Astrocyte of the hippocampus (primary cell): ENCODE measurements at places on chromosomes 6 and 20.
A peak's percentile ranks its signal among the peaks of the same experiment; 100 is the strongest.

DNA sequence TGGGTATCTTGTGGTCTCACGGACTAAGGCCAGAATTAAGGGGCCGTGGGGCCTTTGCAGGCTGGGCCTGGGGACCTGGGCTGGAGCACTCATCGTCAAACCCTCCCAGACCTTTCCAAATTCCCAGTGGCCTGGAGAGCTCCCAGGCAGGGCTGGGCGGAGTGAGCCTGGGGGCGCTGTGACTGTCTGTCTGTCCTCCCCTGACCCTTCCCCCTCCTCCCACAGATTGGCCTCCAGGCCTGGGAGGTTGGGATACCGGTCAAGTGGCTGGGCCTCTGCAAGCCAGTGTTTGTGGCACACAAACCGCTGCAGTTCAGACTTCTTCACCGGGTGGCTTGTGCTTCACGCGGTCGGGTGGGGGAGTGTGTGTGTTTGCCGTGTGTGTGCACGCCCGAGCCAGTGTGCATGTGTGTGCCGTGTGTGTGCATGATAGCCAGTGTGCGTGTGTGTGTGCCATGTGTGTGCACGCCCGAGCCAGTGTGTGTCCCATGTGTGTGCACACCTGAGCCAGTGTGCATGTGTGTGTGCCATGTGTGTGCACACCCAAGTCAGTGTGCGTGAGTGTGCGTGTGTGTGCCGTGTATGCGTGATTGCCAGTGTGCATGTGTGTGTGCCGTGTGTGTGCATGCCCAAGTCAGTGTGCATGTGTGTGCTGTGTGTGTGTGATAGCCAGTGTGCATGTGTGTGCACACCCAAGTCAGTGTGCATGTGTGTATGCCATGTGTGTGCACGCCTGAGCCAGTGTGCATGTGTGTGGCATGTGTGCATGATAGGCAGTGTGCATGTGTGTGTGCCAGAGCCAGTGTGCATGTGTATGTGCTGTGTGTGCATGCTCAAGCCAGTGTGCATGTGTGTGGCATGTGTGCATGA lies 6.3 kb downstream of the RBBP8NL start:
- DNase-seq, result no peak

GRCh38 chr20:3222635-3223600 lies 13.6 kb downstream of the ITPA start:
- no peak for DNase-seq

- DNase-seq, result no peak
Observed at GRCh38 chr20:46557231-46557956, 6.9 kb upstream of the OCSTAMP start.

GRCh38 chr6:4804095-4804494 lies 27.9 kb downstream of the CDYL start:
- peak; percentile 64 for DNase-seq

GRCh38 chr6:35360349-35361138 lies 18.2 kb downstream of the PPARD start:
- peak; percentile 64 for DNase-seq

DNA sequence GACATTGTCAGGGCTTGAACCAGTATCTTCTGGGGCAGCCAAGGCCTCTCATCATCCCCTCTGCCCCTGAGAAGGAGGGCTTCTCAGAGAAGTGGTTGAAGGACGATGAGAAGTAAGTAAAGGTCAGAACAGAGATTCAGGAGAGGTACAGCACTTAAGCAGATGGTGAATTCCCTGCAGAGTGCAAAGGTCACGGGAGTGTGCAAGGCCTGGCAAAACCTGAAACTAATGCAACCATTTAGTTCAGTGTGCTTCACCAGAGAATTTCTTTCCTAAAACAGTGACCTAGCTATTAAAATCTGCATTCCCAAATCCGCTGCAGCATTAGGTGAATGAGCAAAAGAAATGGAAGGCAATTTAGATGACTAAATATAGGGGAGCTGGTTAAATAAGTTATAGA lies 58.4 kb downstream of the TRERF1 start:
- no peak for DNase-seq

DNA sequence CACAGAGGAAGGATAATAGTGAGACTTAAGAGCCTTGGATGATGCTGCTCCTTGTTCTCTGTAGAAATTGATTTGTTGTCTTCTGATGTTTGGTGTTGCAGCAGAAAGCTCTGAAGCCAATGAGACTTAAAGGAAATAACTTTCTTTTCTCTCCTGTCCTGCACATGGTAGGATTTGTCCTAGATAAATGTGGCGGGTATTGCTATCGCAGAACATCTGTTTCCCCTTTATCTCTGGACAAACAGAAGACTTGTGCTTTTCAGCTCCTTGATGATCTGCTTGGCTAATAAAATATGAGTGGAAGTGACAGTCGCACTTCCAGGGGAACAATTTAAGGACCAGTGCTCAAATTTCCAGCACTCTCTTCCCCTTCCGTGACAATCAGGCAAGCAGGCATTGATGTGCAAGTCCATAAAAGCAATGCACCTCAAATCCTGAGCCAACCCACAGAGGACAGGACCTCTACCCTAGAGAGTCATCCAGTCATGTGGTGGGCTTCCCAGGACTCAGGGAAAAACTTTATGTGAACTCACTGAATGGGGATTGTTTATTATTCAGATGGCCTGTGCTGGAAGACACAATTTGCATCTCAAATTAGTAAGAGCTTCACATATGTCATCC lies 9.9 kb upstream of the NCR2 start:
- no peak for DNase-seq

GRCh38 chr6:122530440-122531046 lies 58.9 kb upstream of the SERINC1 start:
- peak; percentile 81 for DNase-seq

DNA sequence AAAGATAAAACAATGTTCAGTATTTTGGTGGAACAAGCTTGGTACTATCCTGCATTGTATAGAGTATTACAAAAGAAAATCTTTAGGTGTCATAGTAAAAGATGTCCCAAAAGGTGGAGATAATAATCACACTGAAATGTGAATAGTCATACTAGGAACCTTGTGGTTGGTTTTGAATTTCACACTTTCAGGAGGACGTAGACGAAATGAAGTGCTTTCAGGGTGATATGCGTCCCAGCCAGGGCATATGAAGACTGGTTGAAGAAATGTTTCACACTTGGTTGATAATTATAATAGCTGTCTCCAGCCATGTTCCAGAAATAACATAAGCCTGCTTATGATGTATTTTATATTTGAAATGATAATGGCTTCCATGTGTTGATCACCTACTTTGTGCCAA lies 60.4 kb downstream of the SCAND1 start:
- no peak for DNase-seq

DNA sequence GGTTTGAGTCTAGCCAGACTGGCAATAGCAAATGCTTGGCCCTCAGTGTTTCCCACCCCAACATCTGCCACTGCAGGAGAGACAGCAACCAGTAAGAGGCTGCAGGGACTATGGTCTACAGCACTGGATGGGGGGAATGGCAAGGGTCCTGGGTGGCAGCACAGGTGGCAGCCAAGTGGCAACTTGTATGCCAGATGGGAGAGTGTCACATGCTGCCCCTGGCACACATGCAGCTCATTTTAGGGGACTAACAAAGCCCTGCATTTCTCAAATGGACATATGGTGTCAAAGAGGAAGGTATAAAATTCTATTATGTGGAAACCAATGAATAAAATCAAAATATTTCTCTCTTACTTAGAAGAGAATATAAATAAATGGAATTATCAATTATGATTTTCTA lies 298.7 kb upstream of the MARCKS start:
- DNase-seq, result no peak

DNA sequence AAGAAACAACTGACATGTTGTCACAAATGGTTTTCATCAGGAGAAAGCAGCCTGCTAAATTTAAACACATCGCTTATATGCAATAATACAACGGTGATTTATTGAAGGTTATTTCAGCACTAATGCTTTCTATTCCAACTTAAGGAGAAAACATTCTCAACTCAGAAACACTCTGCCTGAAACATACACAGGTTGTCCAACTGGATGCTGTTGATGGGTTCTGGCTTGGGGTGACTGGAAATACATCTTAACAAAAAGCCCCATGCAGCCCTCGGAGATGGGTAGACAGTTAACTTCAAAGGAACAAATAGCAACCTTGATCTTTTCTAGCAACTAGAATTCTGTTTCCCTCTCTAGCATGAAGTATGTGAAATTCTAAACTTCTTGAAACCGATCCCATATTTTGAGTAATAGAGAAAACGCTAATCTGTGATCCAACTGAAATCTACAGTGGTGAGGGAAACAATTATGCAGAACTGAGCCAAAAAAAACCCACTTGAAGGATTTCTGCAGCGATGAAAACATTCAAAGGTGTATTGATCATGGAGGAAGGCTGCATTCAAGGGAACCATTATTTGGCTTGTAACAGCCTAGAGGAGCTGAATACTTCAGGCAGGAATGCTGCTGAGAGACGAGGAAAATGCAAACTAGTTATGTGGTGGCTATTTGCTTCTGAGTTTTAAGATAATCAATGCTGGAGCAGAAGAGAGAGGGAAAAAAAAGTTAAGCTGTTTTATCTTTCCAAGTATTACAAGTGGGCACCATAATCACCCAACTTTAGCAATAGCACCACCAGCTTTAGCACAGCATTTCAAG lies 6.9 kb downstream of the ZMYND8 start:
- peak; percentile 73 for DNase-seq

GRCh38 chr6:30720738-30721197 lies 616 bp downstream of the TUBB start:
- peak; percentile 55 for DNase-seq

GRCh38 chr20:61690150-61690549 lies 375.5 kb downstream of the TAF4 start:
- DNase-seq, result no peak

- DNase-seq, result no peak
Observed at GRCh38 chr20:14489544-14489943, 152.1 kb upstream of the FLRT3 start.

DNA sequence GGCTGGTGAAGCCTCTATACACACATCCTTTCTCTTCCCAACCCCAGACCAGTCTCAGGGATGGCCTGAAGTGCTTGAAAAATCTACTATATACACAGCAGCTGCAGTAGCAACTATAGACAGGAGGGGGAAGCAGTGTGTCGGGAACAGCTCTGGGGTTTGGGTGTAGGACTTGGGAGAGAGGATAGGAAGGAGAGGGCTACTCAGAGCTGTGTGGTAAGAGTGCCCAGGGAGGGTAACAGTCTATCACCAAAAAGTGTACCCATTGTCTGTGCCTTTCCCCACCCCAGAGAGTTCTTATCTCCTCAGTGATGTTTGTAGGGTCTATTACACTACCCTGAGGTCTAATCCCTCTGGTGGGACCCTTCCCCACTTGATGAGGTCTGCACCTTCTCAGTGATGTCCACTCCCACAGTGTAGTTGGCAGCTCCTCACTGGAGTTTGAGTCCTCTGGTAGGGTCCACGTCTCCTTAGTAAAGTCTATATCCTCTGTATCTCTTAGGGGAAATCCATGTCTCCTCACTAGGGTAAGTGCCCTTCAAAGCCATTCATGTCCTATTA lies 1.5 kb upstream of the GGT7 start:
- peak; percentile 92 for DNase-seq

- DNase-seq, result no peak
Observed at GRCh38 chr6:1087154-1087843, 224.6 kb upstream of the FOXQ1 start.

DNA sequence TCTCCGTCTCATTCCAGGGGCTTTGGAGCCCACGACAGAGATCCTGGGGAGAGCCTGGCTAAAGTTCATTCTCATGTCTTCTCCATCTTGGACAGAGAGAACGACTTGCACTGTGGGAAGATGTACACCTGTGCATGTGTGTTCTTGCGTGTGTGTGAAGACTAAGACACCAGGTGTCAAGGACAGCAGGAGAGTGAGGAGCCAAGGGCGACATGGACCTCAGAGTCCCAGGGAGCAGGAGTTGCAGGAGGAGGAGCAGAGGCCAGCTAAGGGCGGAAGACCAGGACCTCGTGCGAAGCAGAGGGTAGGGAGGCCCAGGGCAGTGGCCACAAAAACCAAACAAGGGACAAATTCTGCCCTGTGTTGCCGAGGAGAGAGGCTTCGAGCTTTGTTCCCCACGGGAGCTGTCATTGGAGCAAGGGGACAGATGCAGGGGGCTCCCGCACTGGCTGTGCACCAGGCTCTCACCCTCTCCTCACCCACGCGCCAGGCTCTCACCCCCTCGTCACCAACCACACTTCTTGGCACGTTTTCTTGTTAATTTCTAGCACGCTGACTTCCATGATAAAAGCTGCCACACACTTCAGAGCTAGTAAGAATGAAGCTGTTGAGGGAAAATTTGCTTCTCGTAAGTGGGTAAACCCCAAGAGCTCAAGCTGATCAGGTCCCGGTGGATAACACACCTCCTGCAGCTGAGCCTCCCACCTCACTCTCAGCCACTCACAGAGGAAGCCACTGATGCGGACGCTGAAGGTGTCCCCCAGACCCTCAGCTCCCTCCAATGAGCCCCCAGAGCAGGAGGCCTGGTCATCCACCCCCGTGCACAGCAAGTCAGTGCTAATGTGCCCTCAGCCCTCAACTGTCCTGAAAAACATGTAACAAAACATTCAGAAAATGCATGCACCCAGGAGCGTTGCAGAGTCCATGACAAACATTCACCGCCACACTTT lies 62.6 kb downstream of the DLL1 start:
- no peak for DNase-seq

GRCh38 chr6:19928461-19928860 lies 91.3 kb downstream of the ID4 start:
- DNase-seq, result no peak

- no peak for DNase-seq
Observed at GRCh38 chr6:66328200-66328599, 621.2 kb upstream of the EYS start.
